ENCODE measurements at places on chromosomes 1 and 21.
A peak's percentile ranks its signal among the peaks of the same experiment; 100 is the strongest.

GRCh38 chr1:56477164-56478111, 101.9 kb downstream of the PLPP3 start:
- DNase-seq: no peak

GRCh38 chr1:184646824-184647223, 107.8 kb downstream of the EDEM3 start:
- DNase-seq: no peak

DNA sequence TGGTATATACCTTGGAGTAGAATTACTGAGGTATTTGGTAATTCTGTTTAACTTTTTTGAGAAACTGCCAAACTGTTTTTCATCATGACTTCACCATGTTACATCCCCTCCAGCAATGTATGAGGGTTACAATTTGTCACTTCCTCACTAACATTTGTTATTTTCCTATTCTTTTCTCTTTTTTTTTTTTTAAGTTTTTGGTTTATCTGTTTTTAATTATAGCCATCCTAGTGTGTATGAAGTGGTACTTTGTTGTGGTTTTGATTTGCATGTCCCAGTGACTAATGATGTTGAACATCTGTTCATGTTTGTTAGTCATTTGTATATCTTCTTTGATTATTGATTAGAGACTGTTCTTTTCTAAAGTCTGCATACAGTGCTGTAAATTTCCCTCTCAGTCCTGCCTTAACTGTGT, 147.3 kb downstream of the HS2ST1 start:
- DNase-seq: peak; percentile 38

- DNase-seq: no peak
These were observed 23.9 kb upstream of the PTAFR start for GRCh38 chr1:28200234-28200873.

- no peak for DNase-seq
These were observed 45.9 kb upstream of the CRB1 start for GRCh38 chr1:197222025-197222685.

All from AG09319 (cell line).